Pons (tissue), 1 donor: ENCODE measurements at places on chromosomes 12 and 14.

- DNase-seq: no peak
Observed at GRCh38 chr14:73862480-73862879, 10.8 kb downstream of the PTGR2 start.

- no peak for DNase-seq
Observed at GRCh38 chr12:1814266-1814665, 6.1 kb upstream of the LRTM2 start.

DNA sequence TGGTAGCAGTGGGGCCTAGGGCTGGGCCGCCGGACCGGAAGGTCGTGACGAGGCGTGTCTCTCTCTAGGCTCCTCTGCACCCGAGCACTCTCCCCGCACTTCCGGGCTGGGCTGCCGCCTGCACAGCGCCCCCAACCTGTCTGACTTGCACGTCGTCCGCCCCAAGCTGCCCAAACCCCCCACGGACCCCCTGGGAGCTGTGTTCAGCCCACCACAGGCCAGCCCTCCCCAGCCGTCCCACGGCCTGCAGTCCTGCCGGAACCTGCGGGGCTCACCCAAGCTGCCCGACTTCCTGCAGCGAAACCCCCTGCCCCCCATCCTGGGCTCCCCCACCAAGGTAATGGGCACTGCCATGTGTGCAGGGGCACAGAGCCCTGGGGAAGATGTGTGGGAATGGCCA, 13.3 kb upstream of the PUS1 start:
- no peak for DNase-seq

DNA sequence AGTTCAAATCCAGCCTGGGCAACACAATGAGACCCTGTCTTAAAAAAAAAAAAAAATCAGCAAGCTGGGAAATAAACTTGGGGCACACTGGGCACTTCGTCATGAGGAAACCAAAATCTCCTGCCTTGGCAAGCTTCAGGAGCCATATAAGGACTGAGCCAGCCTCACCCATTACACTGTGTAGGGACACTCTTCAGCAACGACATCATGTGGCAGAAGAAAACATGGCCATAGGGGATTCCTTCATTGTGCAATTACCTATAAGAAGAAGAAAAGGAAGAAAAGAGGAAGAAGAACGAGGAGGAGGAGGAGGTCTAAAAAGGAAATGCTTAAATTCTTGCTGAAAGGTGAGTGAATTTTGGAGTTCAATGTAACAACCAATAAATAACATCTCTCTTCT, 26.1 kb upstream of the IFNG start:
- no peak for DNase-seq
